ENCODE measurements at places on chromosomes 3 and 15. TPM values are rescaled to one million over a fixed set of nuclear protein-coding genes. Genes with fewer than 3 reads are reported as not detected.

DNA sequence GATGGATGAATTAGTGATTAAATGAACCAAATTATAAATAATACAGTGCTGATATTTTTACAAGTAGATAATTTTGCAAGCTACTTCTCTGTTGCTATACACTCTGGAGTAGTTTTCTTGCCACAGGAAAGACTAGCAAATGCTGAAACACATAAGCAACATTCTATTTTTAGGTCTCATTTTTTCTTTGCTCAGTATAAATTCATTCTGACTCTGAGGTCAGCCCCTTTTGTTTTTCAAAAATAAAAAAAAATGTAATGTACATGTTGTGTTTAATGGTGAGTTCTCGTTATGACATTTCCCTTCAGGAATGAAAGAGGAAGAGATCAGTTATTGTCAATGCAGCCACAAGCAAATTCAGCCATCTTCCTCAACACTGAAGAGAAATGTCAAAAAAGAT, 24.9 kb downstream of the GJD2 start:
- DNase-seq = no peak

DNA sequence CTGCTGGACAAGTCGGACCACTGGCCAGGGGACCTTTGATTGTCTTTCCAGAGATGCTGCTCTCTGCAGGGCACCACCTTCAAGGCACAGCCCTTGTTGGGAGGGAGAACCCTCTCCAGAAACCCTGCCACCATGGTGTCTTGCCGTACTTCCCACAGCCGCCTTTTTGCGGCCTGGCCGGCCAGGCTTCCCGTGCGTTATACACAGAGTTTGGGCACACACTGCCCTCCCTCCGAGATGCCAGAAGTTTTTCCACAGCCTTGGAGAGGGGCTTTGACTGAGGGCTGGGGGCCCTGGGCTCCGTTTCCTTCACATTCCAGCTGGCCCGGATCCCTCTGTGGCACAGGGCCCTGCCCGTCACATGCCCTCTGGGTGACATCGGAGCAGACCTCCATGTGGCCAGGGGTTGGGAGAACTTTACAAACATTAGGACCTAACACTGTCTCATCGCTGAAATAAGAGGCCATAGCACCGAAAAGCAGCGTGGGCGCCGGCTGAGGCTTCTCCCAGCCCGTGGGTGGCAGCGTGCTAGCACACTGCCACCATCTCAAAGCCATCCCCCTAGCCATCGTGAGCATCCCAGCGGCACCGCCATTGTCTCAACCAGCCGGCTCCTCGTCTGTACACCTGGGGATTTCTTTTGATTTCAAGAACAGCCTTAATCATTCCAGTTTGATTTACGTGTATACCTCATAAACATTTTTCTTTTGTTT, 6.3 kb upstream of the APEH start:
- no peak for DNase-seq

DNA sequence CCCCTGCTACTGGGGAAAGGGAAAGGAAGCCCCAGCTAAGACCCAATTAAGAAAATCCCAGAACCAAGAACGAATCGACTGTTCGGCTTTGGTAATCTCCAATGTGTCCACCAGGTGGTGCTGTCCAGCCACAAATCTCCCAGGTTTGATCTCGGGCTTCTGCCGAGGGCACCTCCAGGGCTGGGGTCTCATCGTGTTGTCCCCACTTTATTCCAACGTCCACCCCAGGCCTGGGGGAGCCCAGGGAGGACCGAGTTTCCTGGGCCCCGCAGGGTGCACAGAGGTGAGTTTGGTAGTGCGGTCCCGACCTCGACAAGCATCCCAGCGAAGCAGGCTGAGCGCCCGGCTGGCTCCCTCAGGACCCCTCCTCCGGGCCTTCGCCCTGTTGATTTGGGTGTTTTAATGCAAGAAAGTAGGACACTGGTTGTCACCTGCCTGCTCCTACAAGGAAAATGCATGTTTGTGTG, 185.1 kb downstream of the GOLGA6L6 start:
- no peak for DNase-seq

DNA sequence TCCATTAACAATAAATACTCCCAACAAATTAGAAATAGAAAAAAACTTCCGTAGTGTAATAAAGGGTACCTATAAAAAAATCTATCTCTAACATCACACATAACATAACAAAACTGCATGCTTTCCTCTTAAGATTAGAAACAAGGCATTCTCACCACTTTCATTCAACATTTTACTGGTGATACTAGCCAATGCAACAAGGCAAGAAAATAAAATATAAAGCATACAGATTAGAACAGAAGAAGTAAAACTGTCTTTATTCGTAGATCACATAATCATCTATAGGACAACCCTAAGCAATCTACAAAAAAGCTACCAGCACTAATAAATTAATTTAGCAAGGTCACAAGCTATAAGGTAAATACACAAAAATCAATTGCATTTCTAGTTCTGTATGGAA, 107.1 kb downstream of the PLD1 start:
- no peak for DNase-seq

DNA sequence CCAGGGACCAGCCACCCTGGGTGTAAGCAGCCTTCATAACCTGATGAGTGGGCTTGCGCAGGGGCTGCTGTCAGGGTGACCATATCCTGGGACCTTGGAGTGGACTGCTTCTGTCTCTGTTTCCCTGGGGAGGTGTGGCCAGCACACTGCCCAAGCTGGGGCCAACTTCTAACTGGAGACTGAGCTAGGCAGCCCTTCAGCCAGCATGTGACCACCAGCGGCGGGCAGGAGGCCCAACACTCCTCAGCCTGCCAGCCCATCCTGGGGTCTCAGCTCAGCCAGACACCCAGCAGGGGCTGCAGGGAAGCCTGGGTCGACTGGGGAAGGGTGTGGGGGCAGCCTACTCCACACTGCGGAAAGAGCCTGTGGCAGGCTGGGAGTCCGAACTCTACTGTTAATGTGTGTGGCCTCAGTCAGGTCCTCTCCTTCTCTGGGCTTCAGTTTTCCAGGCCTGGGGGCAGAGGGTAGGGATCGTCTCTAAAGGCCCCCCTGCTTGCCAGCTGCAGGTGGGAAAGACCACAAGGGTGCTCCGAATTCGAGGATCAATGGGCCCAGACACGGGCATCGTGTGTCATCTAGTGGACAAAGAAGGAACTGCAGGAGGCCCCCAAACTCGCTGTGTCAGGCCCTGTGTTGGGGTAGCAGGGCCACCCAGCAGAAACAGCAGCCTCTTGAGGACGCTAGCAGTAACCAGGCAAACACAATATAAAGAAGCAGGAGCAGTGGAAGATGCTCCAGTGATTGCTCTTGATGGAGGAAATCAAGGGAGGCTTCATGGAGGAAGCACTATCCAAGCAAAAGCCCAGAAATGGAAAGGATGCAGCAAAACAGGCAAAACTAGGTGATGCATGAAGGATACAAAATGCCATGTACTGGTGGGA, 2.0 kb upstream of the SEMA3G start:
- no peak for DNase-seq

DNA sequence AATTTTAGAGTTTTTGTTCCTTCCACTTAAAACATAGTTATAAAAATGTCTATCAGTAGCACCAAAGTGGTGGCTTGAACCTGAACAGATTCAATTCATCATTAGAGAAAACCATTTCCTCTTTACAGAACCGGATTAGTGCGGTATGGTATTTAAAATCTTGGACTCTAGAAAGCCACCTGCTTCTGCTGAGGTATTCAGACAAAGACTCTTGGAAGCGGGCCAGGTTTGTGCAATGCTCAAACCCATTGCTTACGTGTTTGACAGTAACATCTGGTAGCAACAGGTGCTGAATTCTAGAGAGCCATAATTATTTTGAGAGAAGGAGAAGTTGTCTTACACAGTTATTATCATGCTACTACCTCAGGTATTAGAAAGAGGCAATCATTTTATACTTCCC, 290.5 kb downstream of the NAALADL2 start:
- DNase-seq = no peak

- no peak for DNase-seq
These were observed 52.9 kb downstream of the TRPM7 start for GRCh38 chr15:50633653-50634052.

GRCh38 chr3:58799271-58799670, 132.7 kb upstream of the FAM3D start:
- no peak for DNase-seq

- no peak for DNase-seq
These were observed 118.0 kb downstream of the ABI3BP start for GRCh38 chr3:100875239-100875638.

- no peak for DNase-seq
These were observed 58.2 kb upstream of the ACAN start for GRCh38 chr15:88745065-88745464.

GRCh38 chr15:95944193-95944592, 386.3 kb upstream of the NR2F2 start:
- DNase-seq = no peak

GRCh38 chr3:23607184-23607847, 198.4 kb upstream of the UBE2E1 start:
- no peak for DNase-seq

The GOLGA8T gene
- total RNA-seq = 11.5 TPM

The CPLX3 gene
- total RNA-seq = not detected

The SEC61A1 gene
- 149 TPM for total RNA-seq

The SMCO1 gene
- total RNA-seq = not detected

The SAMD7 gene
- total RNA-seq = not detected

The EXD1 gene
- not detected for total RNA-seq

The PPARG gene
- total RNA-seq = 13.1 TPM

The ZNF80 gene
- total RNA-seq = not detected

Measured in thoracic aorta (tissue), 2 donors.